Effector CD8-positive, alpha-beta T cell (primary cell): ENCODE measurements at places on chromosomes 4 and X.

- DNase-seq: no peak
Observed at GRCh38 chr4:152678841-152679240, 956 bp downstream of the TMEM154 start.

- DNase-seq: no peak
Observed at GRCh38 chr4:114384629-114385028, 214.0 kb upstream of the UGT8 start.

GRCh38 chr4:169675825-169676224 is 55.4 kb downstream of the CLCN3 start:
- DNase-seq: no peak

GRCh38 chrX:29299684-29300083 is 712.4 kb downstream of the IL1RAPL1 start:
- no peak for DNase-seq

DNA sequence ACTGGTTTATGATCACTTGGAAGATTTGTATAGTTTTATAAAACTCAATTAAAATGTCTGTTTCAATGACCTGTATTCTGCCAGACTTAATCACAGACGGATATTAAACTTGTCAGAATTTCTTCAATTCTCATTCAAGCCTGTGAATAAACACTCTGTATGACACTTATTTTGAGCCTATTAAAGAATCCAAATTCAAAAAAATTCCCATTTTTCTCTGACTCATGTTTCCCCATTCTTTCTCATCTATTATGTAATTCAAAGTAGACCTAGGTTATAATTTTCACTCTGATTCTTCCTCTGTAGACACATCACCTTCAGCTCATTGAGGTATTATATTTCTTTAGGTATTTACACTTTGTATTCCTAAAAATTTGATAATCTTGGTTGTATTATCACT is 166.1 kb downstream of the TMA16 start:
- DNase-seq: no peak

GRCh38 chr4:56626963-56627362 is 54.1 kb downstream of the HOPX start:
- no peak for DNase-seq

DNA sequence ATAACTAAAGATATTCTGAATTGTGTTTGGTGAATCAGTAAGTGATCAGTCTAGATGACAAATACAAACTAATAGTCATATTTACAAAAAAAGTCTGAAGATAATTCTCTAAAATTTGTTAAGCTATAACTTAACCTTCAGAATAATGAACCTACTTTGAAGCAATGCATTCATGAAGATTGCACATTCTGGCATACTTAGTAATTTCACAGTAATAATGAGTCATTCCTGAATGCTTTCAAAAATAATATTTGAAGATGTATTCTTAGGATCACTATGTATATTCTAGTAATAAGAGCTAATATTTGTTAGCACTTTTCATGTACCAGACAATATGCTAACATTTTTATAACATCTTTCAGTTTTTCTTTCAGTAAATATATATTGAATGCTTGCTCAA is 756.7 kb upstream of the SLIT2 start:
- DNase-seq: no peak

DNA sequence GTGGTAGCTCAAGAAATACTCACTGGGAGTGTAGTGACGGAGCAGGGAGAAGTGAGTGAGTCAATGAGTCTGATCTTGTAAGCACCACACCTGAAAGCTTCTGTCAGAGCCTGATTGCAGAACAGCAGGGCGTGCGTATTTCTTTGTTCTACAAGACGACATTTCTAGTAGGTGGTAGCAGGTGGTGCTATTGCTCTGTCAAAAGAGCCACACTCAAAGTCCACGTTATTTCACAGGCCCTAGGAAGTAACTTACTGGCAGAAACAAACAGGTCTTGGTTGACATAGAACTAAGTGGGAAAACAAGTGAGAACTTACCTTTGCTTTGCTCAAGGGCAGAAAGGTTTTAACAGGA is 46.4 kb upstream of the SPRY1 start:
- DNase-seq: no peak

DNA sequence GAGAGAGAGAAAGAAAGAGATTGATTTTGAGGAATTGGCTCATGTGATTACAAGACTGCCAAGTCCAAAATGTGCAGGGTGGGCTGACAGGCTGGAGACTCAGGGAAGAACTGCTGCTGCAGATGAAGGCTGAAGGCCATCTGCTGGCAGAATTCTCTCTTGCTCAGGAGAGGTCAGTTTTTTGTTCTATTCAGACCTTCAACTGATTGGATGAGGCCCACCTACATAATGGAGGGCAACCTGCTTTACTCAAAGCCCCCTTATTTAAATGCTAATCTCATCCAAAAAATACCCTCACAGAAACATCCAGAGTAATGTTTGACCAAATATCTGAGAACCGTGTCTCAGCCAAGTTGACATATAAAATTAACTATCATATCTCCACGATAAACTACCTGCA is 38.2 kb upstream of the MAMLD1 start:
- no peak for DNase-seq

GRCh38 chrX:6768881-6769280 is 234.0 kb upstream of the VCX3A start:
- no peak for DNase-seq

GRCh38 chr4:35739308-35739707 is 505.0 kb downstream of the ARAP2 start:
- DNase-seq: no peak

- DNase-seq: no peak
Observed at GRCh38 chrX:116198810-116199209, 28.3 kb downstream of the AGTR2 start.

DNA sequence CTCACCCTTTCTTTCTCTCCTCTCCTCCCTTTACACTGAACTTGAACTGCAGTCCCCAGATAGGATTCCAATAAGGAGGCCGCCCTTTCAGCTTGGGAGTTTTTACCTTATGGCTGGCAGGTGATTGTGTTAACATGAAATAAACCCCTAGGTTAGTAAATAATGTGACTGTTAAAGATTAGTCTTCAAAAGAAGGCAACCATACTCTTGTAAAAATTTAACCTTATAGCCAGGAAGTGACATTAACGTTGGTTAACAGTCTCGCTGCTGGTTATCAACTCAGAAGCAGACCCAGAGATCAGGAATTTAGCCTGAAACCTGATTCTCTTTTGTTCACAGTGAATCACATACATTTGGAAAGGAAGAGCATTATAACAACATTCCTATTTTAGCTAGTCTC is 15.2 kb downstream of the FHDC1 start:
- no peak for DNase-seq

DNA sequence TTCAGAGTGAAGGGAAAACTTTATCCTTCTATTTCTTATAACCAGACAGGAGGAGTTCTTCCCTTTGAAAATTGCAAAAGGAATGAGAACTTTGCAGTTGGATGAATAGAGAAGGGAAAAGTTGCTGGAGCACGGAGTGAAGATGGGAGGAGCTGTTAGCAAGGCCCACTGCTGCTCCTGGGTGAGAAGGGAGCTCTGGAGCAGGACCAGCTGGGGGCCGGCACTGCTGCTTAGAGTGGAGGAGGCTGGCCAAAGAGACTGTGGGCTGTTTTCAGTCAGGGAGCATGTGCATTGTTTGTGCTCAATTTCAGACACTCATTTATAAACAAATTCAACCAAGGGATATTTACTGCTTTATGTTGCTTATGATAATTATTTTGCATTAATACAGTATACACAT is 164.2 kb downstream of the STIM2 start:
- DNase-seq: no peak

DNA sequence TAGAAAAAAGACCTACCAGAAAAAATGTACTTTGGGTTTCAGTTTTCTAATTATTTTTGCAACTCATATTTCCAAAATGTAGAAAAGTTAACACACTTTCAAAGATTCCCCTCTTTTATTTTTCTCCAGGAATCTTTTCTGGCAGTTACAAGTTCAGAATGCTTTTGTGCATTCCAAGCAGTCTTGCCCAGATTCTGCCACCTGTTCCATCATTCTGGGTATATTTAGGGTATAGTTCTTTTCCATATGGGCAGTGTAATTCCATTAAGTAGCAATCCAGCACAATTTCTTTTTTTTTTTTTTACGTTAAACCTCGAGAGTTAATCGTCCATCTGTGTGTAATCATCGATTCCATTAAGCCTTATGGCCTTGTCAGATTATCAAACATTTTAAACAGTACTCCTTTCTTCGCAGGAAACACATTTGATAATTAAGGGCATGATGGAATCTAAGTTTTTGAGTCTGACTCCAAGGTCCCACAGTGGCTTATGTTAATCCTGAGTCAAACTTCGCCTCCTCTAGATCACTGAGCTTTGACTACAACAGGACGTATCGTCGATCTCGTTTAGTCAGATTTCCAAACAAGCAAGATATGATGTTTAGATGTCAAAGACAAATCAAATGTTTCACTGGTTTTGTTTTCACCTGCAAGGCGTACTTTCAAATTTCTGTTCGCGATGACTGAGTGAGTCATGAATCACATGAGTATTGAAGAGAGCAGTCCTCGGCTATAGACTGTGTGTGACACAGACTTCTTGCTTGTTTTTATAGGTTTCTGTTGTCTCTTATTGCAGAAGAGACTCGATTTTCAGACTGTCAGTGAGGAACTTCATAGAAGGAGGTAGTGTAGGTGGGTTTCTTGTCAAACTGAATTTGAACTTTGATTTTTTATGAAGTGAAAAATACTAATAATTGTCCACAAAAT is 118.9 kb upstream of the GK2 start:
- DNase-seq: no peak

- DNase-seq: no peak
Observed at GRCh38 chr4:112589206-112589605, 47.5 kb downstream of the ZGRF1 start.

GRCh38 chr4:84971319-84971932 is 4.9 kb upstream of the WDFY3 start:
- no peak for DNase-seq

GRCh38 chrX:40303256-40304077 is 205.7 kb upstream of the BCOR start:
- DNase-seq: no peak

- DNase-seq: no peak
Observed at GRCh38 chrX:109441266-109441665, 40.6 kb downstream of the GUCY2F start.
